Activated CD4-positive, alpha-beta T cell treated with anti-CD3 and anti-CD28 coated beads, Interleukin-2, amount 50 U/mL, for 1 hour (primary cell): ENCODE measurements at places on chromosomes 7 and 10.

DNA sequence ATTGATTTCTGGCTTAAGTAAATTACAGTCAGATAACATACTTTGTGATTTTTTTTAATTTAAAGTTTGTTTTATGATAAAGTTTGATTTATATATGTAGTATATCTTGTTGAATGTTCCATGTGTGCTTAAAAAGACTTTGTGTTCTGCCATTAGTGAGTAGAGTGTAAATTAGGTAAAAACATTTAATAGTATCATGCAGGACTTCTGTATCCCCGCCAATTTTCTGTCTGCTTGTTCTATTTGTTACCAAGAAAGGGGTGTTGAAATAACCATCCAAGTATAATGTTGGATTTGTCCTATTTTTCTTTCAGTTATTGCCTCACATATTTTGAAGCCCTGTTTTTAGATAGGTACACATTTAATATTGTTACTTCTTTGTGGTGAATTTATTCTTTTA is 172.1 kb downstream of the CAMK1D start:
- no peak for DNase-seq

DNA sequence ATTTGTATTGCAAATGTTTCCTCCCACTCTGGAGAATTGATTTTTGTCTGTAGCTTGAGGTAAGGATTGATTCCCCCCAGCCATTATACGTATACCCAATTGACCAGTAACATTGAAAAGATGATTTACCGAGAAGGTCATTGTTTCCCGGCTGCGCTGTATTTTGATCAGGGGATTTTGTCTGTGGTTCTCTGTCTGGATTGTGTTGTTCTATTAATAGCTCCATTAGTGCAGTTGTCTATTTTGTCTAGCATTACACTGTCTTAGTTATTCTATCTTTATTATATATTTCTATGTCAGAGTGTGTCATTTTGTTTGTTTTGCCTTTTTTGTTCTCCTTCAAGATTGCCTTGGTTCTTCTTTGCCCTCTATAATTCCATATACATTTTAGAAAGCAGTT is 37.7 kb downstream of the AHR start:
- no peak for DNase-seq

DNA sequence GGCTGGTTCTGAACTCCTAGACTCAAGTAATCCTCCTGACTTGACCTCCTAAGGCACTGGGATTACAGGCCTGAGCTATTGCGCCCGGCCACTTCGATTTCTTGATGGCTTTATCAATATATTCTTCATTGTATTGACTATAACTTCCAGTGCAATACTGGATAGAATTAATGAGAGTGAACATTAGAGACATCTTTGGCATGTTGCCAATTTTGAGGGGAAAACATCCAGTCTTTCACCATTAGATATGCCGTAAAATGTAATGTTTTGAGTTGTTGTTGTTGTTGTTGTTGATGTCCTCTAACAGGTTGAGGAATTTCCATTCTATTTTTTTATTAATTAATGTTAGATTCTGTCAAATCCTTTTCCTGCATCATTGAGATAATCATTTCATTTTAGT is 578.9 kb downstream of the ZWINT start:
- DNase-seq: no peak

DNA sequence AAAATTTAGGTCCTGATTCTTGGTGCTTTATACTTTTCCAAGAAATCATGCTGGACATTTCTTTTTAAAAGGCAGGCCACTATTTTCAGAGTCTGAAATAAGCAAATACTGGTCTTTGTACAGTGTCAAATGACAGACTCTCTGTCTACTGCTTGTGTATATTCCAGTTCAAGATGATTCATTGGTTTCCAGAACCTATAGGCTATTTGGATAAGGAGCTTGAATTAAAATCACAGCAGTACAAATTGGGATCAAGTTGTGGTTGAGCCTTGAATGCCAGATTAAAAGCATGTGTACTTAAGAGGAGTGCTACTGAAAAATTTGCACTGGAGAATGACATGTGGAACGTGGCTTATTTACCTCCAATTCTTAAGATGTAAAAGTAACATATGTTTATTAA is 10.7 kb downstream of the KMT2E start:
- DNase-seq: no peak

- DNase-seq: no peak
These were observed 708 bp upstream of the GPR85 start for GRCh38 chr7:113087071-113087998.

DNA sequence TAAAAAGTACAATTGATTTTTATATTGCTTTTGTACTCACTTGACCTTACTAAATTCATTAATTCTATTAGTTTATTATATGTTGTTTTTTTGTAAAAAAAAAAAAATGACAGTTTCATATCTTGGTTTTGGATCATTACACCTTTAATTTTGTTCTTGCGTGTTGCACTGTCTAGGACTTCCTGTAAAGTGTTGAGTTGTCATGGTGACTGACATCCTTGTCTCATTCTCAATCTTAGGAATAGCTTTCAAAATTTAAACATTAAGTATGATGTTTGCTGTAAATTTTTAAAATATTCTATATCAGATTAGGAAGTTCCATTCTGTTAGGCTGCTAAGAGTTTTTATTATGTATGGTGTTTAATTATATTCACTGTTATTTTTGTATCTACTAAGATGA is 139.1 kb downstream of the ARHGAP12 start:
- no peak for DNase-seq

- no peak for DNase-seq
These were observed 8.2 kb downstream of the TPK1 start for GRCh38 chr7:144827621-144828020.
